Left forelimb (tissue), 1 donor: ENCODE measurements at places on chromosomes 7 and 10.

- no peak for DNase-seq
These were observed 100.8 kb downstream of the C10orf90 start for GRCh38 chr10:126569513-126570244.

GRCh38 chr7:91019686-91020385 is 244.4 kb upstream of the FZD1 start:
- DNase-seq: no peak

GRCh38 chr10:110077436-110078130 is 69.8 kb downstream of the ADD3 start:
- no peak for DNase-seq

- no peak for DNase-seq
These were observed 70.6 kb downstream of the CDK6 start for GRCh38 chr7:92765725-92766124.

DNA sequence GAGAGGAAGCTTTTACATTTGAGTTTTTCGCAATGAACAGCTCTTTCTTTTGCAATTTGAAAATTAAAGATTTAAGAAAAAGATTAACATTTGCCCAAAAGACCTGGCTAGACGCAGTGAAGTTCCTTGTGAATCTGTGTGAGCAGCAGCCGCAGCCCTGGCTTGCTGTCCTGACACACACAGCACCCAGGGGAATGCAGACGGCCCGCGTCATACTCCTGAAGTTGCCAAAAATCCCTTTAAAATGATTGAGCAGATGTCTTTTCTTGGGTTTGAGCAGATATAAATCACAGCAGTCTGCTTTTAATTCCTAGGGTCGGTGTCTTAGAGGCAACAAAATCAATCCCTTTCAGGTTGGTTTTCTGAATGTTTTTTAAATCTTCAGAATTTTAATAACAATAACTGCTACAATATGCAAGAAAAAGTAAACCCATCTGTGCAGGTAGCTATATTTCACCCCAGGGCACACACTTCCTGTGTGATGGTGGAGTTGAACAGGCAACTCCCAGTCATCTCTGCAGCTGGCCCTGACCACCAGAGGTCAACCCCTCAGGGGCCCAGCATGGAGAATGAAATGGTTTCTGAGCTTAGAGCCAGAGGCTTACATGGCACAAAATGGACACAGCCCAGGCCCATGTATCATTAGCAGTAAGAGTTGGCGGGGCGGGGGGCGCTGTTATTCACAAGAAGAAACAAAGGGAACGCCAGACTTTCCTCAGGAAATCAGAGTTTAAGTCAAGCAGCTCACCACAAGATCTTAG is 32.2 kb upstream of the TRIL start:
- peak; percentile 80 for DNase-seq

DNA sequence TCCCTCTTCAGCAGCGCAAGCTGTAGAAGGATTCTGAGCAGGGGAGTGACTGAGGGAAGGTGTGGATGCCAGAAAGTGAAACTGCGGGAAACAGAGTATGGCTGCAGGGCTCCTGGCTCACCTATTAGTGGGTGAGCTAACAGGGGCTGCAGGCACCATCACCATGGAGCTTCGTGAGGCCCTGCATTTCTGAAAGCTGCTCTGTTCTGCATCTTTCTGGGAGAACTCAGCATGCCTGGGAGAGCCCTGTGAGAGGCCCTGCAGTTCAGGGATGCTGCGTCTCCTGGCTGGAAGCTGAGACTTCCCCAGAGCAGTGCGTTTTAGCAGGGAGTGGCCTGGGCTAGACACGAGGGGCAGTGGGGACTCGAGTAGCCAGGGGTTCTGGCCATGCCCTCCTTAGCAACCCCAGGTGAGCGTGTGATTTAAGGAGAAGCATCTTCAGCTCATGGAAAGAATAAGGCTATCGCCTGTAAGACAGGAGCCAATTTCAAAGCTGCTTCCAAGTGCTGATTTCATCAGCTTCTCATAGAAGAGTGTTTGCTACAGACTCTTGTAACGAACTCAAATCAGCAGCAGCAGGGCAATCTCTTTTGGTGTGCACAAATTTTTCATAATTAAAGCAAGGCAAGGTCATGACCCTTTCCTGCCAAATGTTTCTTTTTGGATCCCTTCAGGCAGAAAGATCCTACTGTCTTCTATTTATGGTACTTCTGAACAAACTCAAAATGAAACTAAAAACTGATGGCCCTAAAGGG is 293.6 kb upstream of the ZNF32 start:
- DNase-seq: peak; percentile 48

GRCh38 chr7:4556868-4557793 is 125.0 kb upstream of the FOXK1 start:
- DNase-seq: no peak

- DNase-seq: no peak
These were observed 22.1 kb downstream of the ABLIM1 start for GRCh38 chr10:114635797-114636550.

DNA sequence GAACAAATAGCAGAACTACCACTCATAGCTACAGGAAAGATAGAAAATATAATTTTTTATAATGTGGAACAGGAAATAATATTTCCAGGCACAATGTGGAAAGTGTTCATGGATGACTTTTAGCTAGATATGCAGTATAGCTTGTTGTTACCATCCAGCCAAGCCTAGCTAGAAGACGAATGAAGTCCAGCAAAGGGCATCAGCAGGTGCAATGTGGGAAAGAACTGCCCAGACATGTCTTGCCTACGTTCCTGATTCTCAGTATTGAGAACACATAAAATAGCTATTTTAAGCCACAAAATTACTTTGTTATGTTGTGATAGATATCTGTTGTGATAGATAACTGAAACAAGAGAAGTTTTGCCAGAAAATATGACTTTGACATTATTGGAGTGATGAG is 1690.0 kb upstream of the LRRTM3 start:
- no peak for DNase-seq

GRCh38 chr10:3008518-3009195 is 58.7 kb upstream of the PFKP start:
- no peak for DNase-seq

DNA sequence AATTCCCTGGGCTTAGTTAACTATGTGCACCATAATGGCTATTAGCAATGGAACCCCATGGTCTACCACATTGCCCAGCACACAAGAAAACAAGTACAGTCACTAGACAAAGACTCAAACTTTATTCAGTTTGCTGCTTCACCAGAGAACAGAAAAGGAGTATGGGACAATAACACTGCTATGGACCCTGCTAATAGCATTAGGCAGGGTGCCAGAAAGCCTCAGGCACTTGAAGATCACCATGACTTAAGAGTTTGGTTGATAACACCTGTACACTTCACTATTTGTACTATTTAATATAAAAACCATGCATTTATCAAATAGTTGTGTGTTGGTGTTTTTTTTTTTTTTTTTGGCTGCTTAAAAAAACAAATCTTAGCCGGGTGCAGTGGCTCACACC is 159.6 kb downstream of the KMT2E start:
- no peak for DNase-seq

DNA sequence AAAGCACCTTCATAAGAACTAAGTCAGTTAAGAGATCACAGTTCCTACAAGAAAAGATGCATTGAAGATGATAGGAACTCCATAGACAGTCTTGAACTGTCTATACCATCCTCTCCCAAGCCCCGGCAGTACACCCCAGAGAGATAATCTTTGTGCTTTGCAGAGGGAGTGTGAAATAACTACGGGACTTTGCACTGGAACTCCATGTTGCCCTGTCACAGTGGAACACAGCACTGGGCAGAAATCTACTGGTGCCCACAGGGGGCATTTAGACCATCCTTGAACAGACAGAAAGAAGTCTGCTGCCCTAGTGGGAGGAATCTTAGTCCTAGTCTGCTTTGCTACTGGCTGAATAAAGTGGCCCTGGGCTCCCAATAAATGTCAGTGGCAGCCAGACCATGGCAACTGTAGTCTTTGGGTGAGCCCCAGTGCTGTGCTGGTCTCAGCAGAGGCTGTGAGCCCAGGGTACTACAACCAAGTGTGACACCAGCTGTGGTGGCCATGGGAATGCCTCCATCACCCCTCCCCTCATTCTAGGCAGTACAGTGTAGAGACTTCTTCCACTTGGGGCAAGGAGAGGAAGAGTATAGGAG is 107.7 kb upstream of the TMEM168 start:
- DNase-seq: no peak

- DNase-seq: peak; percentile 26
These were observed 82.6 kb downstream of the PTPRE start for GRCh38 chr10:127989481-127990012.

DNA sequence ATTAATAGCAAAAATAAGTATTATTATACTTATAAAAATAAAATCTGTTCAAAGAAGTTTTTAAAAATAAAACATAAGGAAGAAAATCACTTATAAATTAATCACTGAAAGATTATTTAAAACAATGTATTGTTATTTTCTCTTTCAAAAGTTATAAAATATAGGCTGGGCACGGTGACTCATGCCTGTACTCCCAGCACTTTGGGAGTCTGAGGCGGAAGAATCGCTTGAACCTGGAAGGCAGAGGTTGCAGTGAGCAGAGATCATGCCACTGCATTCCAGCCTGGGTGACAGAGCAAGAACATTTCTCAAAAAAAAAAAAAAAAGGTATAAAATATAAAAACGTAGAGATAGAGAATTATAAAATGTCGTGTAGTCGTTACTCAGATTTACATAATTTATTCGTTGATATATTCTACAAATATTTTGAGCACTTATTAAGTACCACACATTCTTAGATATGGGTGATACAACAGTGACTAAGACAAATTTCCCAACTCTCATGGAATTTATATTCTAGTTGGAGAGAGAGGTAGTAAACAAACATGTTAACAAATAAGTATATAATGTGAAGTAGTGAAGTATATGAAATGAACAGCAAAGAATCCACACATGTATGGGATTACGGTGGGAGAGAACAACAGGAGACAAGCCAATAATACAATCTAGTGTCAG is 1030.0 kb downstream of the SORCS1 start:
- DNase-seq: no peak
